ENCODE measurements at places on chromosomes 2 and 18. TPM values are rescaled to one million over a fixed set of nuclear protein-coding genes. Genes with fewer than 3 reads are reported as not detected.
A peak's percentile ranks its signal among the peaks of the same experiment; 100 is the strongest.

DNA sequence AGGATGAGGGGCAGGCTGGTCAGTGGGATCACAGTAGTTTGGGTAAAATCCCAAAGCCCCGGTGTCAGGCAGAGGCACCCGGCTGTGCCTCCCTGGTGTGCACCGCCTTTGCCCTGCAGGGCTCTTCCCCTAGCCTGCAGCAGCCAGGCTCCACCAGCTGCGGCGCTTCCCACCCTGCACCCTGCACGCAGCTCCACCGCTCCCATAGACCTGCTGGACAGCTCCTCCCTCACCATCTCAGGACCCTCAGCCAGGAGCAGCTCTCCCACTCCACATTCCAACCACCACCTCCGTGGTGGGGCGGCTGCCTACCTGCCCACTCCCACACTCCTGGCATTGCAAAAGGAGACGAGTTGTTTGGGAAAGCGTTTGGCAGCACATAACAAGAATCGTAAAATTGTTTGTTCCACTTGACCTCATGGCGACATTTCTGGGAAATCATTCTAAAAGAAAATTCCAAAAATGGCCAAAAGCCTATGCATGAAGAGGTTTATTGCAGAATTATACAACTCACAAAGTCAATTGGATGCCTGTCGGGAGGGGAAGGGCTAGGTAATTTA is 287.4 kb upstream of the HDAC4 start:
- DNase-seq, result no peak

- DNase-seq, result no peak
Measured at GRCh38 chr18:76188097-76188496, 306.9 kb downstream of the ZNF516 start.

GRCh38 chr2:232843834-232844233 is 26.2 kb upstream of the SNORC start:
- DNase-seq, result no peak

DNA sequence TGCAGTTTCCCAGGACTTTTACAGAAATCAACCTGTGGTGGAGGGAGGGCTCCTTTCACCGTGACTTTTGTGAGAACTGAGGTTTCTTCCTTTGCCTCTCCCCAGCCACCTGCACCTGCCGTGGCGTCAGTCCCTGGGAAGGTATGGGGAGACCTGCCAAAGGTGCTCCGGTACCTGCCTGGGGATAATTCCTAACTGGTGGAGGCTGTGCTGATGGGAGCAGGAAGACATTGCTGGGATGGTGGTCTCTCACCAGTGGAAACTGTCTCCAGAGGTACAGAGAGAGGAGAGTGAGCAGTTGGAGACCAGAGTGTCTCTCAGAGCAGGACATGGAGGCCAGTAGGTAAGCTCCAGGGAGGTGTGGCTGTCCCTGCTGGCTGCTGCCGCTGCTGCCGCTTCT is 52.6 kb downstream of the CIB4 start:
- no peak for DNase-seq

- peak; percentile 43 for DNase-seq
Measured at GRCh38 chr2:190837952-190838361, 42.7 kb upstream of the GLS start.

DNA sequence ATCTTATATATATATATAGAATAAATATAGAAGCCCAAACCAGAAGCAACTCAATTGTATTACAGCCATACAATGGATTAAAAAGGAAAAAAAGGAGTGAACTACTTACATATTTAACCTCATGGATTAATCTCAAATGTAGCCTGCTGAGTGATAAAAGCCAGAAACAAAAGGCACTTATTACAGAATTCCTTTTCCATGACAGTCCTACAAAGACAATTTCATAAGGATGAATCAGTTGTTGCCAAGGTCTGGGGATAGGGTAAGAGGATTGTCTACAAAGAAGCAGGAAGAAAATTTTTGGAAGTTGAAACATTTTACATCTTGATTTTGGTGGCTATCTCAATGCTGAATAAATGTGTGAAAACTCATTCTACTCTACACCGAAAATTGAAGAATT is 103.9 kb upstream of the DCC start:
- no peak for DNase-seq

DNA sequence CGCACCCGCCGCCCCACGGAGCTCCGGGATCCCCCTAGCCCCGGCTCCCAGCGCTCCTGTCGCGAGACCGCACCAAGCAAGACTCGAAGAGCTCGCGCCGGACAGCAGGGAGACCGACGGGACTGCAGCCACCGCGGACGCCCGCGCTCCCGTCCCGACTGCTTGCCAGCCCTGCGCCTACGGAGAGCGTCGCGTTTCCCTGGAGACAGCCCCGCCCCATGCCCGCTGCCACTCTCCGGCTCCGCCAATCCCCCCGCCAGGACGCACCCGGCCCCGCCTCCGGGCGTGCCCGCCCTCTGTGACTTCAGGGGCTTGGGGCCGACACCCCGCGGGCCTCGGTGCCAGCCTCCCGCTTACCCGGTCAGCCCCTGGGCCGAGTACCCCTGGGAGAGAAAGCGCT is at the start of gene ANKMY1:
Gene ANKMY1 (minus strand): TSS at position 181 of the 400 bp plus-strand sequence. CDS start 653 bp downstream, outside the sequence.
- DNase-seq, result peak; percentile 49

DNA sequence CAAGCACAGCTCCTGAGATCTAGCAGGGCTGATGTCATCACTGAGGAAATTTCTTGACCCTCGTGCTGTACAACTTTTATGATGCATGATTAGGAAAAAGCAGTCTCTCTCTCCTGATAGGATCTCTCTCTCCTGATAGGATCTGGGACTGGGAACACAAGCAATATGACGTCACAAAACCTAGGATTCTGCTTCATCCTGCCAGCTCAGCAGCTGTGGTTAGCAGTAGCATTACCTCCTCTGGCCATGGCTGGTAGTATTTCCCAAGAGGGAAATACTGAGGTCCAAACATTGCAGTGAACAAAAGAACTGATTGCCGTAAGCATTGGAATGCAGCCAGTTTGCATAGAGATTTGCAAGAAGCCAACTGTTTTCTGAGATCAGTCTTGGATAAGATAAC is 521.2 kb upstream of the POU3F3 start:
- no peak for DNase-seq

GRCh38 chr2:170819680-170820664 is 3.3 kb downstream of the GAD1 start:
- DNase-seq, result no peak

DNA sequence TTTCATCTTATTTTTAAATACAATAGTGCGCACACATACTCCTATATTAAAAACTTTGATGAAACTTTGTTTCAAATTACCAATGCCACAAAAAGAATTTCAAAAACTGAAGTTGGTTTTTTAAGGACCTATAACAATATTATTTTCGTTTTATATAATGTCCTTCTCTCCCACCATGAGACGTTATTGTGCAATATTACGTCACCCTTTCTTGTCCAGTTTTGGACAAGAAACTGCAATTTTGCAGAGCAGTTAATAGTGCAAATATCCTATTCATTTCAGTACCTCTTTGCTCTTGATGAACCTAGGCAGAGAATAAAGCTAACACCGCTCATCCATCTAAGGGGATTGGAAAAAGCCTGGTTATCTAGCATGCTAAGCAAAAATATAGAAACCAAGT is 9.7 kb upstream of the ZNF516 start:
- DNase-seq, result no peak

DNA sequence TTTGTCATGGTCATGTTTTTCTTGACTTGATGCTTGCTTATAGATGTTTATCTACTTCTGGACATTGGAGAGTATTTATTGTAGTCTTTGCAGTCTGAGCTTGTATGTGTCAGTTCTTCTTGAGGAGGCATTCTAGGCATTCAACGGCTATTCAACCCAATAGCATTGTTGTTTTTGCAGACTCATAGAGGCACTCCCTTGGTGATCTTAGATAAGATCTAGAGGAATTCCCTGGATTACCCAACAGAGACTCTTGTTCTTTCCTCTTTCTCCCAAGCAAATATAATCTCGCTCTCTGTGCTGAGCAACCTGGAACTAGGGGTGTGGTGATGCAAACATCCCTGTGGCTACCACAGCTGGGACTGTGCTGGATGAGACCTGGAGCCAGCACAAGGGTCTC is 40.4 kb downstream of the SYT4 start:
- DNase-seq, result no peak

DNA sequence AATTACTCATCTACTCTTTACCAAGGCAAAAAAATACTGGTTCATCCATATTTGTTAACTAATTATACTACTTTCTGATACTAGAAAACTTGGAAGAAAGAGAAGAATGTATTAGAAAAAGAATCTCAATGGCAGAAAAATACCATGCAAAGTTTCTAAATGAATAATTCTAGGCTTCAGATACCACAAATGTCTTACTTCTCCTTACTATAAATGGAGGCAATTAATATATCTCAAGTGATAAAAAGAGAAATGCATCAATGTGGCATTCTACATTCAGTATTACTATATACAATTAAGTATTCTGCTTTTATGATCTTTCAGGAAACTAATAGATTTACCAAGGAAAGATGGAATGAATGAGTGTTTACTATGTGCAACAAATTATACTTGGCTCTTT is 85.5 kb downstream of the ITSN2 start:
- no peak for DNase-seq

DNA sequence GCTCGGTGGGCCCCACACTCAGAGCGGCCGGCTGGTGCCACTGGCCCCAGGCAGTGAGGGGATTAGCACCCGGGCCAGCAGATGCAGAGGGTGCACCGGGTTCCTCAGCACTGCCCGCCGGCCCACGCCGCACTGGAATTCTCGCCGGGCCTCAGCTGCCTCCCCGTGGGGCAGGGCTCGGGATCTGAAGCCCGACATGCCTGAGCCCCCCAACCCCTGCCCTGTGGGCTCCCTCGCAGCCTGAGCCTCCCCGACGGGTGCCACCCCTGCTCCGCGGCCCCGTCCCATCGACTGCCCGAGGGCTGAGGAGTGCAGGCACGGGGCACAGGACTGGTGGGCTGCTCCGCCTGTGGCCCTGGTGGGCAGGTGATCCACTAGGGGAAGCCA is 37.6 kb upstream of the TWSG1 start:
- no peak for DNase-seq

GRCh38 chr18:13835202-13835601 is 11.3 kb downstream of the MC5R start:
- no peak for DNase-seq

GRCh38 chr2:224210286-224211180 is 171.4 kb upstream of the SERPINE2 start:
- no peak for DNase-seq

DNA sequence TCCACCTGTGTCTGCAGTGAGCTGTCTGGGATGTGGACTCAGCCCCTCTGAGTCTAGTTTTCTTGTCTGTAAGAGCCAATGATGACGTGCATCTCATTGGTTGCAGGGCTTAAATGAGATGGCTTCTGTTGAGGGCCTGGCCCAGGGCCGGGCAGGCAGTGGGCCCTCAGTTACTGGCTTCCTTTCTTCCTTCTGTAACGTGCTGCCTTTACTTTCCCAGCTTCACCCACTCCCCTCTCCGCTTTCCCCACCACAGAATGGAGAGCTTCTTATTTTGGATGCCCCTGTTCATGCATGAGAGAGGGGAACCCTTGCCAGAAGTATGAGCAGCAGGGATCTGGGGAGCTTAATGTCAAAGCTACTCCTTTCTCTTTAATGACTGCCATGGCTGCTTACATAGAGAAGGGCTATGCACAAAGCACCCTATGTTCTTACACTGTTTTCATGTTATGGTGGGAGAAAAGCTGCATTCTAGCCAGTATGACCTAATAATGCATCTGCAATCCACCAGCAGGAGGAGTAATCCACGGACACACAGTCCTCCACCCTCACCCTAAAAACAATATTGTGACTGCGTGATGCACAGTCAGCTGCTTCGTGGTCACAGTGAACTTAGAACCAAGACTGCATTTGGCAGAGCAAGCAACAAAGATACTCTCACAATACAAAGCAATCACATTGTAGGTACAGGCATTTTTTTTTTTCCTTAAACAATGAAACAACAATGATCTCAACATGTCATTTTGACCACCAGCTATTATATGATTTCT is 37.2 kb downstream of the CREG2 start:
- peak; percentile 21 for DNase-seq

GRCh38 chr2:76310894-76311633 is 600.3 kb upstream of the GCFC2 start:
- no peak for DNase-seq

DNA sequence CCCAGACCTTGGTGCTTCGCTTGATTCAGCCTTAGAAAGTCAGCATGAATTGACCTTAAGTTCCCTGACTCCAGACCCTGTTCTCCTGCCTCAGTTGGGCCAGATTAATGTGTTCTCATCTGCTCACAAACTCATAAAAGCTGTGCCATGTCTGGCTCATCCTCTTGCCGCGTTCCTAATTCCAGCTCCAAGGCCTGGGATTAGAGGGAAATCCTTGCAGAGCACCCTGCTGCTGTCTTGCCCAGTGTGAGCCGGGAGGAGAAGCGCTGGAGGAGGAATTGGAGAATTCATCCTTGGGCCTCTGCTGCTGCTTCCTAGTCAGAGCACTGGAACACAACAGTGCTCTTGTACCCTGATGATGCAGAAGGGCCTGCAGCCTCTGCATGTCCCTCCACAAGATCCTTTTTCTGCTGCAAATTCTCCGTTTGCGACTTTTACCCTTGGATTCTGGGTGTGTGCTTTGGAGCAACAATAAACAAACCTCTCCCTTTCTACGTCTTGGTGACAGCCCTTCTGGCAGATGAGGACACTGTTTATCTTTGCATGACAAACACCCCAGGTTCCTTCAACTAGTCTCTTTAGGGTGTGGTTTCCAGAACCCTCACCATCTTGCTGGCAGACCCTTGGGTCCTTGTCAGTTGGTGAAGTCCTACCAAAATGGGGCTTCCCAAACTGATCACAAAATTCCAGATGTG is 46.9 kb upstream of the CNGA3 start:
- DNase-seq, result no peak

DNA sequence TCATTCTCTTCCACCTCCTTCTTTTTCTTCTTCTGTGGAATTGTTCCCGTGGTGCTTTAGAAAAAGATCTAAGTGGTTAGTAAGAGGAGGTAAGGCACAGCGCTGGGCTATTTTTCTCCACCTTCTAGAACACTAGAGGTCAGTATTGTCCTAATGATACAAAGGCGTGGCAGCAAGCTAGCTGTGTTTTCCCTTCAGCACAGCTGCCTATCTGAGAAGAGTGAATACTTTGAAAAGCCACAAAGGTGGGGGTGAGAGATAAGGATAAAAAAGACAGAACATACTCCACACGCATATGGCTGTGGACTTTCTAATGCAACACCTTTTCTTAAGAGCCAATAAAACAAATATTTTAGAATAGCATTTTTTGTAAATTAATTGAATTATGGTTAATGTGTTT is 2.1 kb downstream of the CNTNAP5 start:
- DNase-seq, result peak; percentile 16

GRCh38 chr18:74840492-74841167 is 243.0 kb downstream of the ZNF407 start:
- DNase-seq, result peak; percentile 73

GRCh38 chr18:3422905-3423304 is 27.1 kb upstream of the TGIF1 start:
- no peak for DNase-seq

The TIGD1 gene
- total RNA-seq, result 2.9 TPM

The OTOF gene
- total RNA-seq, result not detected

The SCN1A gene
- not detected for total RNA-seq

The ABHD1 gene
- not detected for total RNA-seq

The LRP2 gene
- total RNA-seq, result not detected

The PSMA8 gene
- total RNA-seq, result not detected

The WDSUB1 gene
- total RNA-seq, result 7.3 TPM

The TMEM178A gene
- 0.18 TPM for total RNA-seq

The PHLPP1 gene
- 5.9 TPM for total RNA-seq

The GCFC2 gene
- total RNA-seq, result 12.2 TPM

The LRRC30 gene
- not detected for total RNA-seq

The SDC1 gene
- 80.9 TPM for total RNA-seq

The OSR1 gene
- total RNA-seq, result 11.3 TPM

Data from HFFc6 (cell line).